ENCODE measurements at places on chromosomes 2 and 18.
A peak's percentile ranks its signal among the peaks of the same experiment; 100 is the strongest.

DNA sequence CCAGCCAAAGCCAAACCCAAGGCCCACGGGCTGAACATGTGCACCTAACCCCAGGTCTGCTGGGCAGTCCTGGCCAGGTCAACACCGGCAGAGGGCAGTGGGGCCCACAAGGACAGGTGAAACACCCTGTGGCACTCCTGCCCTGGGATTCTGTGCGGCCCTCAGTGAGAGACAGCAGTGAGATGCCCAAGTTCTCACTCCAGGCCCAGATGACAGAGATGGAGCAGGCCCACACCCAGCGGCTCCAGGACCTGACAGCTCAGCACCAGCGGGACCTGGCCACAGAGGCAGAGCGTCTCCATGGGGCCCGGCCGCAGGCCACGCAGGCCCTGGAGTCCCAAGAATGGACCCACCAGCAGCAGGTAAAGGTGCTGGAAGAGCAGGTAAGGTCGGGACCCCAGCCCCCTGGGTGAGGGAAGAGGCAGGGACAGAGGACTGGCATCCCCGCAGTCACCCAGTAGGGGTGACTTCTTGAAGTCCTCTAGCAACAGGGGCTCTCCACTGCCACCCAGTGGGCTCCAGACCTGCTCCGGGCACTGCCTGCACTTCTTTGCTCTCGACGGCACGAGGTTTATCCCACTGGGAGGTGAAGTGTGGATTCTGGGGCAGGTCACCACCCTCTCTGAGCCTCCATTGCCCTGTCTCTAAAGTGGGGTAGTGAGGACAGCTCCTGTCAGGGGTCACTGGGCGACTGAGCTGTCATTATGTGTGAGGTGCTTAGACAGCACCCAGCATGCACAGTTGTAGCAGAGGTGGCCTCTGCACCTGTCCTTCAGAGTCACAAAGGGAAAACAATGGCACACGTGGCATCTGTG lies 8.8 kb upstream of the SNED1 start:
- DNase-seq = no peak

DNA sequence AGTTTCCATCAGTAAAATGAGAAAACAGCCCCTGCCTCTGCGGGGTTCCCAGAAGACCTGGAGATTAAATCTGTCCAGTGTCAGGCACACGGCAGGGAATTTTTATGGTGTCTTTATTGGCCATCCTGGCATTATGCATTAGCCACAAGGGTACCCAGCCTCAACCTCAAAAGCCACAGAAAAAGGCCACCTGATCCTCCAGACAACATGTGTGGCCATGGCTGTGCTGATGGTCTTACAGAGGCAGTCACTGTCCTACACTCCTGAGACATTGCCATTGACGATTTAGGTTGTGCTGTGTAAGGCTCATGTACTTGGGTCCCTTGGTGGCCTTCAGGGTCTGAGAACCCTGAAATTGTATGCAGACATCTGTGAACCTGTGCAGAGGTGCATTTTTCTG lies 115.6 kb downstream of the SMAD7 start:
- DNase-seq = no peak

GRCh38 chr2:172629586-172629985 lies 73.7 kb downstream of the PDK1 start:
- no peak for DNase-seq

GRCh38 chr2:240565333-240566202 lies 2.7 kb upstream of the RNPEPL1 start:
- DNase-seq = peak; percentile 96

GRCh38 chr2:175206866-175207265 lies 25.4 kb upstream of the ATP5MC3 start:
- DNase-seq = no peak

DNA sequence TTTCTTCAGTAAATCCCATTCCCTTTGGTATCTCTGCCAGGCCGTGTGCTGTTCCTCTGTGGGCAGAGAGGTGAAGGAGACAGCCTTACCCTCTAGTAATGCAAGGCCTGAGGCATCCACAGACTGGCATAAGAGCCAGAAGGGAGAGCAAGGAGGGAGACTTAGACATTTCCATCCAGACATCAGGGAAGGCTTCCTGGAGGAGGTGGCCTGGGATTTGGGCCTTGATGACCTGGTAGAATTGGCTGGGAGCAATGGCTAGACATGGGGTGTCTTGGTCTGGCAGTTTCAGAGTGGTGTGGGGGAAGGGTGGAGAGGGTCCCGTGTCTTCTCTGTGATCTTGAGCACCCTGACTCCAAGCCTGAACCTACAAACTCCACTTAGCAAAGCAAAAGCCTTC lies 81.8 kb downstream of the RHOB start:
- no peak for DNase-seq

DNA sequence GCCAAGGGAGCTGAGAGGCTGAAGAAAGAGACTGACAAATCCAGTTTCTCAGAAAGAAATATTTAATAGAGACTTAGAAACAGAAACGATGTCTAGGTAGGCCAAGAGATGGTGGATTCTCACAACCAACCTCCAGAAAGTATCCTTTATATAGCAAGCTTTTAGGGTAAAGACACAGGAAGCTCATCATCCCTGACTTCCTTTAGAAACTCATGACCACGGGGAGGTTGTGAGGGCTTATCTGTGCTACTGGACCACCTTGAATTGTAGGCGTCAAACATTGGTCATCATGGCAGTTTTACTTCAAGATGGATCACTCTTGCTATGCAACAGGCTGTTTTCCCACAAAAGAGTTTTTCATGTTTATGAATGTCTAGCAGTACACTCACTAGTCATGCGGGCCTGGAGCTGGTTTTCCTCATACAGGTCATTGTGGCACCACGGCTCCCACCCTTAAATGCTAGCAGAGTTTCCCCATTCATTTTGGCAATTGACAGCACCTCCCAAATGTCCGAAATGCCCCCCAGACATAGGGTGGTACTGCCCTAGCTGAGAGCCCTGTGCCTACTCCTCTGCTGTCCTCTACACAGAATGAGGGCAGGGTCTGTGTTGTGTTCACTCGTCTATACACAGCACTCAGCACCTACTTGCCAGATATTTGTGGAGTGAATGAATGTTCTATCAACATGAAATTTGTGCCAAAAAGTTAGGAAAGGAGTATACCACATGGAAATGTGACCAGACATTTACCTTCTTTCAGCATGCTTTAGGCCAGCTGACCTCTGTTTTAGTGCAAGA lies 89.0 kb downstream of the TMEM247 start:
- no peak for DNase-seq

DNA sequence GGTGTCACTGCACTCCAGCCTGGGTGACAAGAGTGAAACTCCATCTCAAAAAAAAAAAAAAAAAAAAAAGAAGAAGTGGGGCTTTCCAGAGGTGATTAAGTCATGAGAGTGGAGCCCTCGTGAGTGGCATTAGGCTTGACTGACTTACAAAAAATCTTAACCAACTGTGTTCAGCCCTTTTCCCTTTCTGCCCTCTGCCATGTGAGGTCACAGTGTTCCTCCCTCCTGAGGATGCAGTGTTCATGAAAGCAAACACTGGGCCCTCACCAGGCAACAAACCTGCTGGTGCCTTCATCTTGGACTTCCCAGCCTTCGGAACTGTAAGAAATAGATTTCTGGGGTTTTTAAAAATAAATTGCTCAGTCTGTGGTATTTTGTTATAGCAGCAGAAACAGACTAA lies 37.0 kb upstream of the METTL21A start:
- DNase-seq = no peak

DNA sequence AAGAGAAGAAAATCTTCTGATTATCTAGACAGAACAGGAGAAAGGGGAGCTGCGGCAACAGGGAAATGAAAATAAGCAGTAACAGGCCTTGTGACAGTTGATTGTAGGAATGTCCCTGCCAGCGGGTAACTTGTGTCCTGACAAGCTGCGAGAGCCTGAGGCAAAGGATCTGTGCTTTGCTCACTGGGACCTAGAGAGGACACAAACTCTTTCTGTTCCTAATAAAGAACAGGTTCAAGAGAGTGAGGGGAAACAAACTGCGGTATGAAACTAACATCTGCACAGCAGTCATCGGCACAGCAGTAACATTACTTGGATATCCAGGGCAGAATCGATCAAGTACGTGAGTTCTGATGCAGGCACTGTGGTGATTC lies 103.7 kb upstream of the THOC1 start:
- no peak for DNase-seq

Measured in CD4-positive, alpha-beta T cell treated with Interleukin-15 for 4 hours (primary cell).